ENCODE measurements at places on chromosomes 7 and 10. TPM values are rescaled to one million over a fixed set of nuclear protein-coding genes. Genes with fewer than 3 reads are reported as not detected.

Gene ZNF485
- 5.1 TPM for total RNA-seq

Gene TDRD1
- 0.13 TPM for total RNA-seq

Gene ZMYND11
- total RNA-seq: 58.3 TPM

Gene TUBAL3
- 0.09 TPM for total RNA-seq

Gene ACSM6
- total RNA-seq: not detected

Gene CLCN1
- 1.1 TPM for total RNA-seq

Gene CYP3A4
- 0.04 TPM for total RNA-seq

Gene CALML3
- total RNA-seq: not detected

Gene TMEM225B
- 0.89 TPM for total RNA-seq

Gene LSM5
- total RNA-seq: 47.5 TPM

Gene ANKRD61
- 0.22 TPM for total RNA-seq

Gene TMED4
- 97.8 TPM for total RNA-seq

Gene SRI
- total RNA-seq: 95.0 TPM

Gene MNX1
- not detected for total RNA-seq

Gene TRIP6
- total RNA-seq: 31.7 TPM

Gene NPC1L1
- not detected for total RNA-seq

Gene TEX47
- not detected for total RNA-seq

Gene SPDYE5
- 0.04 TPM for total RNA-seq

Gene LRRC17
- 43.8 TPM for total RNA-seq

Gene CPN1
- total RNA-seq: 0.09 TPM

Gene ADARB2
- total RNA-seq: 0.13 TPM

Gene SPAG6
- total RNA-seq: 4.6 TPM

Gene FANK1
- total RNA-seq: 0.80 TPM

Gene TFR2
- total RNA-seq: 0.22 TPM

Gene ZNF365
- 0.13 TPM for total RNA-seq

Gene HMX2
- not detected for total RNA-seq
